CD8-positive, alpha-beta memory T cell (primary cell): ENCODE measurements at places on chromosomes 7 and 10.

- DNase-seq: no peak
Measured at GRCh38 chr10:21075880-21076279, 178.8 kb upstream of the NEBL start.

GRCh38 chr7:125927556-125927955 is 997.9 kb upstream of the POT1 start:
- no peak for DNase-seq

- no peak for DNase-seq
Measured at GRCh38 chr10:132555648-132556575, 18.3 kb downstream of the INPP5A start.

DNA sequence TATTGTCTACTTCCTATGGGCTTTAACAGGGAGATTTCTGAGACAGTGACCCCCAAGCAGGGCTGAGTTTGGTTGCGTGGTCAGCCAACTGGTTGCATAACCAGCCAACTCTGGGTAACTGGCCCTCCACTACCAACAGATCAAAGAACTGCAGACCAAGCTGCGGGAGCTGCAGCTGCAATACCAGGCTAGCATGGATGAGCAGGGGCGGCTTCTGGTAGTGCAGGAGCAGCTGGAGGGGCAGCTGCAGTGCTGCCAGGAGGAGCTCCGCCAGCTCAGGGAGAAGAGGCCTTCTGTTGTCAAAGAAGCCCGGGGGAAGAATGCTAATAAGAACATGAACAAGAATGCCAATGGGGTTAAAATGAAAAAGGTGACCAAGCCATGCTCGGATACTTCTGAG is 15.7 kb upstream of the FLNC start:
- no peak for DNase-seq

- no peak for DNase-seq
Measured at GRCh38 chr10:6025683-6026255, 36.4 kb downstream of the IL2RA start.

DNA sequence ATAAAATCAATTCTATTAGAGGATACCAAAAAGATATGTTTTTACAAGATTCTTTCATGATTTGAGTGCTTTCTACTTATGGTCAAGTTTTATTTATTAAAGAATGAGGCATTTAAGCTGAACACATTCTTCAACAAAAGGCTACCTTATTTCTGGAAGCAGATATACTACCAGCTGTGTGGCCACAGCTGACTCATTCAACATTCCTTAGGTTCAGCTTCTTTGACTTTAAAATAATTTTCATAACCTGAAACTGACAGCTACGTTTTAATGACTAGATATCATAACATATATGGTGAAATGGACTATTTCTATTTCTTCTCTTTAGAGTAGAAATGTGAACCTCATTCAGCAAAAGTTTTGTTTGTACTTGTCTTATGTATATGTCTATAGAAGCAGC is 414.2 kb upstream of the SEMA3C start:
- DNase-seq: no peak

- DNase-seq: peak; percentile 3
Measured at GRCh38 chr10:12605580-12606405, 256.4 kb downstream of the CAMK1D start.

DNA sequence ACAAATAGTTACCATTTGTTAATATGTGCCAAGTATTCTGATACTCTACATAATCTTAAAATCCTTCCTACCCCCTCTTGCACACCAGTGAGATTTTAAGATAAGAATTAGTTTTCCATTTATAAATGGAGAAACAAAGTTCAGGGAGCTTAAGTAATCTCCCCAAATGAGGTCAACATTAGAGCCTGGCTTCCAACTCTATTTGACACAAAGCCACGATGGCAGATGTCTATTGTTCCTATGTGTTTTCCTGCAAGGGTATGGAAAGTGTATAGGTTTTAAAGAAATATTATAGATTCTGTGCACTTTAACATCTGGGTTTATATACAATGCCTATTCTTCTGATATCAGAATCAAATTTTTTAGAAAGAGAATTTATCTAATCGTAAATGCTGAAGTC is 143.9 kb upstream of the SEMA3C start:
- DNase-seq: no peak

- no peak for DNase-seq
Measured at GRCh38 chr10:104924101-104924795, 283.2 kb downstream of the SORCS3 start.
